Gastroesophageal sphincter (tissue), 4 donors: ENCODE measurements at places on chromosomes 4 and X. TPM values are rescaled to one million over a fixed set of nuclear protein-coding genes. Genes with fewer than 3 reads are reported as not detected.

The APBB2 gene
- total RNA-seq = 133 TPM

The VCX gene
- total RNA-seq = not detected

The CXCL6 gene
- total RNA-seq = not detected

The CHRDL1 gene
- 154 TPM for total RNA-seq

The SPON2 gene
- total RNA-seq = 16.3 TPM

The POU3F4 gene
- total RNA-seq = not detected

The ODAM gene
- total RNA-seq = not detected

The ELOVL6 gene
- total RNA-seq = 2.7 TPM

The NAP1L3 gene
- total RNA-seq = 2.7 TPM

GRCh38 chr4:20019310-20020015 lies 232.2 kb upstream of the SLIT2 start:
- no peak for ATAC-seq

DNA sequence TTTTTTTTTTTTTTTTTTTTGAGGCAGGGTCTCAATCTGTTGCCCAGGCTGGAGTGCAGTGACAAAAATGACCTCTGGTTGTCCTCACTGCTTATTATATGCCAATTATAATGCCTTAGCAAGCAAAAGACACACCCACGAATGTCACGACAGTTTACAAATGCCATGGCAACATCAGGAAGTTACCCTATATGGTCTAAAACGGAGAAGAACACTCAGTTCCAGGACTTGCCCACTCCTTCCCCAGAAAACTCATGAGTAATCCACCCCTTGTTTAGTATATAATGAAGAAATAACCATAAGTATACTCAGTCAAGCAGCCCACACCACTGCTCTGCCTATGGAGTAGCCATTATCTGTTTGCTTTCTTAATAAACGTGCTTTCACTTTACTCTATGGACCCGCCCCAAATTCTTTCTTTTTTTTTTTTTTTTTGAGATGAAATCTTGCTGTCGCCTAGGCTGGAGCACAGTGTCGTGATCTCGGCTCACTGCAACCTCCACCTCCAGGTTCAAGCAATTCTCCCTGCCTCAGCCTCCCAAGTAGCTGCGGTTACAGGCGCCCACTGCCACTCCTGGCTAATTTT lies 106.2 kb downstream of the SMIM20 start:
- ATAC-seq = no peak

DNA sequence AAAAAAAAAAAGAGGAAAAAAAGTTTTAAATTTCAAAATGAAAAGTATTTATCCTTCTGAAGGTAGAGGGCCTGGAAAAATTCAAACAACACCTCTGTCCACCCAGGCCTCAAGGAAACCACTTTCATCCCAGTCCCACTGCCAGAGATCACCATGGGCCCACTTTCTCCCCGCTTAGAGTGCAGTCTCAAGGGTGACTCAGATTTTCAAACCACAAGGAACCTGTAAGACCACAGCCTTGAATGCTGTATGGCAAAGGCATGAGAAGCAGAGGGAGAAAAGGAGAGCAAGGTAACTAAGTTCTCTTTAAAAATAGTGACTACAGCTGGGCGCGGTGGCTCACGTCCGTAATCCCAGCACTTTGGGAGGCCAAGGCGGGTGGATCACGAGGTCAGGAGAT lies 87.9 kb upstream of the PACRGL start:
- ATAC-seq = no peak

DNA sequence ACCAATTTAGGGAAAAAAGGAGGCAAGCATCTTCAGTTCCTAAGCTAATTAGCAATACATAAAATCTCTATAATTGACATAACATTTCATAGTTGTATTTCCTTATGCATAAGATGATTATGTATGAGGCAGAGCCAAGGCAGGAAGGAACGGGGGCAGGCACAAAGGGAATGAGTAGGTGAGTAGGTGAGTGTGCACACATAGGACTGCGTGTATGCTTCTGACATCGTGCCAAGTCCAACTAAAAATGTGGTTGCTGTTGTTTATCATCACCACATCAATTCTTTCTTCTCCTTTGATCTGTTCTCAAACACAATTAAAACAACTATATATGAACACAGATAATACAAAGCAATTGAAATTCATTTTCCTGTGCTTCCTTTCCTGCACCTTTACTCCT lies 131.2 kb downstream of the UNC5C start:
- no peak for ATAC-seq

DNA sequence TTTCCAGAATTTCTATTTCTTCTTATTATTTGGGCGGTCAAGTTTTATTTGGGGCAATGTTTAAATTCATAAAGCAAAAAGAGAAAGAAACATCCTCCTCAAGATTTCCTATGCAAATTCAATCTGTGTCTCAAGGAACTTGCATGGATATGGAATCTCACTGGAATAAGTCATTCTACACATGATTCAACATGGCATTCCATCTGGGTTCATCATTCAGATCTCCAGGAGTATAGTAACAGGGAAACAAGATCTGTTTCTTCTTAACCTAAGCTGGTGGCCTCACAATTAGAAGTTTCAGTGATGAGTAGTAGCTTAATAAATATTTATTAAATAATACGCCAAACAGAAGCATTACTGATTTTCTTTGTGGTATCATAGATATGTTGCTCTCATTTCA lies 19.8 kb downstream of the KLHL34 start:
- no peak for ATAC-seq

- no peak for ATAC-seq
Measured at GRCh38 chr4:52235552-52236201, 184.6 kb downstream of the SPATA18 start.

GRCh38 chr4:85697854-85698253 lies 222.9 kb downstream of the ARHGAP24 start:
- ATAC-seq = no peak

- ATAC-seq = no peak
Measured at GRCh38 chr4:39636531-39637184, 2.0 kb downstream of the SMIM14 start.

GRCh38 chr4:139014371-139015268 lies 961 bp upstream of the NOCT start:
- peak; percentile 30 for ATAC-seq

- ATAC-seq = no peak
Measured at GRCh38 chr4:161762796-161763195, 401.0 kb downstream of the FSTL5 start.

GRCh38 chr4:71133491-71133890 lies 140.0 kb downstream of the DCK start:
- no peak for ATAC-seq

- no peak for ATAC-seq
Measured at GRCh38 chr4:31374256-31374960, 654.2 kb downstream of the PCDH7 start.

GRCh38 chr4:151835467-151835866 lies 74.7 kb upstream of the GATB start:
- ATAC-seq = no peak

DNA sequence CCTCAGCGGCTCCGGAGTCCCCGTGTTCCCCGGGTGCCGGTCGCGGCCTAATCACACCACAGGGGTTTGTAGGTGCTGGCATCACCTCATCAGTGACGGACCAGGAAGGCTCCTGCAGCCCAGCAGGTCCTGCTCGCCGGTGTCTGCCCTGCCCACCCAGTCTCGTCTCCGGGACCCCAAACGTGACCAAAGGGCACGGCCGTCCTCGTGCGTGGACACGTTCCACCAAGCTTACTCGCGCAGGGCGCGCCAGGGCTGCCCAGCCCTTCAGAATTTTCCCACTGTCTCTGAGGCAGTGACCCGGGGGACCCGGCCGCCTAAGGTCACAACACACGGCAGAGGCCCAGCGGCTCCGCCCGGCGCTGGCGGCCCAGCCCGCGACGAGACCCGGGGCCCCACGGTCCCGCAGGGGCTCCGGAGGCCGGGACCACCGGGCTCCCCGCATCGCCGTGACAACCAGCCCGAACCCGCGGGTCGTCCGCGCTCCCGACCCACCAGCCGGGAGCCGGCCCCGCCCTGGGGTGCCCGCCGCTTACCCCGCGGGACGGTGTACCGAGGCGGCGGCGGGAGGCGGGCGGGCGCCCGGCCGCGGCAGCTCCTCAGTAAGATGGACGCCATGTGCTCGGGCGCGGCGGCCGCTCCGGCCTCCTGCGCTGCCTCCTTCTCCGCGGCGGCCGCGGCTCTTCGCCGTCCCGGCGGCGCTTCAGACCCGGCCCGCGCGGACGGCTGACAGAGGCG lies 454 bp downstream of the LETM1 start:
- ATAC-seq = peak; percentile 50

- ATAC-seq = no peak
Measured at GRCh38 chr4:76305033-76305687, 1.4 kb upstream of the STBD1 start.

GRCh38 chr4:122636697-122637096 lies 15.8 kb upstream of the IL21 start:
- ATAC-seq = no peak

DNA sequence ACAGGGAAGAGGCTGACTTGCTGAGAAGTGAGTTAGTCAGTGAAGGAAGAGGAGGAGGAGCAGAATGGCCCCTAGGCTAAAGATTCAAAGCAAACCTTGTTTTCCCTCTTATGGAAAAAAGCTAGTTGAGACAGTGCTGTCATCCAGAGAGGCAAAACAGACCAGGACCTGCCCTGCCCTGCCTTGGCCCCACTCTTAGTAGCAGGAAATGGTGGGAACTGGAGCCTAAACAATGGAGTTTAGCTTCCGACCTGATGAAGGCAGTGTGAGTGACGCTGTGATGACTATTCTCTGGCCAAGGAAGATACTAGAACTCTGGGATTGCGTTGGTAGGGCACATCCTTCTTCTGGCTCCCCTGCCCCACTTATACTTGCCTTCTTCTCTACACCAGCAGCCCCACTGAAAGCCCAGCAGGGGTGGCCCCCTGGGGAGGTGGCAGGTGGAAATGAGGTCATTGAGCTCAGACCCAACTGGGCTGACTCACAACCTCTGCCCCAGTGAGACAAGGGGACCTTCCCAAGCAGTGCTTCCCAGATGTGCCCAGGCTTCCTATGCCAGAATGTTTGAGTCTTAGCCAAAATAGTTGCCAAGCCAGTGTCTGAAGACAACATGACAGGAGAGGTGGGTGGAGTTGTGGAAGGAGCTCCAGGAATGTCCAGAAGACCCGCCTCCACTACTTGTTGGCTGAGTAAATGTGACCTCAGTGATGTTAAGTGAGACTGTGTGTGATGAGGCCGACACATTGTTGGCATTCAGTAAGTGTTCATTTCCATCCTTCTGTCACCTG lies 38.8 kb downstream of the MSN start:
- ATAC-seq = peak; percentile 77

DNA sequence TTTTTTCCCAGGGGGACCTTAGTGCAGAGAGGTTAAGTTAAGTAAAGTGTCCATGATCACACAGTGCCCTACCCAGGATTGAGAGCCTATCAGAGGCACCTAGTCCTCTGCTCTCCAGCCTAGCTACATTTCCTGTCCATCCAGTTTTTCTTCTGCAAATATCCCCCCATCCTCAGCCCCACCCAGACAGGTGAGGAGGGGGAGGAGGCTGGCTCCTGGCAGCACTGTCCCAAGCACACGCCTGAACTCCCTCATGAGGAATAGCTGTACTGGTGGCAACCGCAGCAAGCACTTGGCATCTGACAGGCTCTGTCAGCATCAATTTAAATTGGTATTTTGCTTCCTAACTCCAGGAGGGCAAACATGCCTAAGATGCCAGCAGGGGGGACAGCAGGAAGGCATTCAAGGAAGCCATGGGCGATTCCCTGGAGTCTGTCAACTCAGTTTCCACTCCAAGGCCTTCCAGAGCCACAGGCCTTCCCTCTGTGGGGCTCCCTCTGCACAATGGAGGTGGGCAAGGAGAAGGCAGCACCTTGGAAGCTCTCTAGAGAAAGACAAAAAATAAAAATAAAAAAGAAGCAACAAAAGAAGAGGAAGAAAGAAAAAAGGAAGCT lies 6.4 kb upstream of the FRMPD3 start:
- no peak for ATAC-seq
